ENCODE measurements at places on chromosomes 3 and 15. TPM values are rescaled to one million over a fixed set of nuclear protein-coding genes. Genes with fewer than 3 reads are reported as not detected.
A peak's percentile ranks its signal among the peaks of the same experiment; 100 is the strongest.

The FBXW12 gene
- total RNA-seq, result not detected

DNA sequence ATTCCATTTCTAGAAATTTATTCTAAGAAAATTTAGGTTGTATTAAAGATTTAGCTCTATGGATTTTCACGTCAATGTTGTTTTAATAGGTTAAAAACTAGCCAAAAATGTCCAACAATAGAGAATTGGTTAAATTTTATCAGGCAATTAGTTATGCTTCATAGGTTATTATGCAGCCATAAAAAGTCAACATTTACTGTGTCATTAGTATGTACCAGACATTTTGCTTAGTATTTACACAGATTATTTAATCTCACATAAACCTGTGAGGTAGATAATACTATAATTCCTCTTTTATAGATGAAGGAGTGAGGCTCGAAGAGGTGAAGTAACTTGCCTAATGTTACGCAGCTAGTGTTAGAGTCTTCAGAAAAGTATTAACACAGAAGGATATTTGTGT is 70.6 kb upstream of the LRRFIP2 start:
- DNase-seq, result no peak

DNA sequence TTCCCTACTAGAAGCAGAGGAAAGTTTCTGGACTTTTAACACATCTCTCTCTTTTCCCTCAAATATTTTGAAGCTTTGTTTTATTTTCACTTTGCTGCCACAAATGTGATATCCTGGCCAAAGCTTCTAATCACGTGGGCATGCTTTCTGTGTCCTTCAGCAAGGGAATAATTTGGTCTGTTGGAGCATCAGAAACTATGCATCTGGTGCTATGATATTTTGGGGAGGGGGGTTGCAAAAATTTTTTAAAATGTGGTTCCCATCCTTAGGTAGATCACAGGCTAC is 254.2 kb downstream of the GAP43 start:
- DNase-seq, result no peak

DNA sequence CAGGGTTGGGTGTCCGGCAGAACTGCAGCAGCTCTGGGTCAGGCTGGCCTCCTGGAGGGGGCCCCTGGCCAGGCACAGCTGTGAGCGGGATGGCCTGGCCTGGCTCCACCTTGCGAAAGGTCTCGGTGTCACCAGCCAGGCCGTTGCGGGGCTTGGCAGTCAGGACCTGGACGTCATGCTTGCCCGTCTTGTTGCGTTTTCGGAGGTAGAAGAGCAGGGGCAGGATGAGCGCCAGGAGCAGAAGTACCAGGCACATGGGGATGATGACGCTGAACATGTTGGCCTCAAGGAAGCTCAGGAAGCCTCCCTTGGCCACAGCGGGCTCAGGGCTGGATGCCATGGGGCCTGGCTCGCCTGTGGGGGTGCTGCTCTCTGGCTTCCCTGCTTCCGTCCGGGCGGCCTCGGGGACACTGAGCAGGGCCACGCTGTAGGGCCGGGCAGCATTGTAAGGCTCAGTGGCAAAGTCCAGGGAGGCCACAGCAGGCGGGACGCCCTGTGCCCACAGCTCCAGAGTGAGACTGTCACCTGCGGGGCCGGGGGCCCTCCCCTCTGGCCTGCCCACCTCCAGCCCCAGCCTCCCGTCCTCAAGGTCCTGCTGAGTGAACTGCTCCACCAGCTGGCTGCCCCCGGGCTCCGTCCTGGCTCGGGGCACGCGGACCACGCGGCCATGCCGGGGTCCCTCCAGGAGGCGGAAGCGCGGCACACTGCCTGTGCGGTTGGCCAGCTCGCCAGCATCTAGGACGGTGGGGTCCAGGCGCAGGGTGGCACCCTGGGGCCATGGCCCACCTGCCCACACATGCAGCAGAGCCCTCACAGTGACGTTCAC is 28.1 kb downstream of the SNX33 start:
- no peak for DNase-seq

The FES gene
- 41.8 TPM for total RNA-seq

- DNase-seq, result no peak
These were observed 10.8 kb downstream of the MBNL1 start for GRCh38 chr3:152279479-152279878.

The CXCR6 gene
- 0.42 TPM for total RNA-seq

DNA sequence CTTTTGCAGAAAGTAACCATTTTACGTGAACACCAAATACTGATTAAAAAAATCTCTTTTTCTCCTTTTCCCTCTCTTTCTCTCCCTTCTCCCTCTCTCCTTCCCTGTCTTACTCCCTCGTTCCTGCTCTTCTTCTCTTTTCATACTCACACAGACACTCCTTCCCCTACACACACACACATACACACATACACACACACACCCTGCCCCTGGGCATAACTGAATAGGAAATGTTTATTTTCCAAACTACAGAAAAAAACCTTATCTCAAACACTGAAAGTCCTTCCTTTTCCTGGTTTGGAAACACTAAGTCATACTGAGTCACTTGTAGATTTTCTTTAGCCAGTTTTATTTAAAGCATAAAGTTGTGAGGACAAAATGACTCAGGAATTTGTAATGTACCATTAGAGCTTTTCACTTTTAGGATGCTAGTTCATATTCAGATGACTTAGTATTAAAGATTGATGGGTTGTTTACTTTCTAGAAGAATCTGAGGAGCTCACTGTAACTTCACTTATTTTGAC is 62.4 kb downstream of the MBNL1 start:
- no peak for DNase-seq

DNA sequence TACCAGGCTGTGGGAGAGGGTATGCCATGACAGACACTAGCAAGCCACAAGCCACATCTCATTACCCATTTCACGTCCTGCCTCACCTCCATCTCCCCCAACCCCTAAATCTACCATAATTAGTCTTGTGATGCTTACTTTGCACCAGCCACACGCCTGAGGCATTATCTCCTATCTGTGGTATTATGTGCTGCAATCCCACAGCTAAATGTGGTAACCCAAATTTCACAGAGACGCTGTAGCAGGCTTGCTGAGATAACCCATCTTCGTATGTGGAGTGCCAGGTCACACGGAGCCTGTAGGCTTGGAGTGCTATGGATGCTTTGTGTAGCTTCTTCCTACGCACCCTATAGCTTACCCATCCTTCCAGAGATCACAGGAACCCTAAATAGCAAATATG is 256.7 kb upstream of the KCNH8 start:
- DNase-seq, result peak; percentile 28

The FOXB1 gene
- total RNA-seq, result not detected

The ATXN7 gene
- total RNA-seq, result 25.5 TPM

The NLGN1 gene
- total RNA-seq, result 11.5 TPM

The SRP14 gene
- 148 TPM for total RNA-seq

- no peak for DNase-seq
These were observed 149.6 kb upstream of the TLE3 start for GRCh38 chr15:70247281-70247680.

The CLEC3B gene
- total RNA-seq, result 136 TPM

DNA sequence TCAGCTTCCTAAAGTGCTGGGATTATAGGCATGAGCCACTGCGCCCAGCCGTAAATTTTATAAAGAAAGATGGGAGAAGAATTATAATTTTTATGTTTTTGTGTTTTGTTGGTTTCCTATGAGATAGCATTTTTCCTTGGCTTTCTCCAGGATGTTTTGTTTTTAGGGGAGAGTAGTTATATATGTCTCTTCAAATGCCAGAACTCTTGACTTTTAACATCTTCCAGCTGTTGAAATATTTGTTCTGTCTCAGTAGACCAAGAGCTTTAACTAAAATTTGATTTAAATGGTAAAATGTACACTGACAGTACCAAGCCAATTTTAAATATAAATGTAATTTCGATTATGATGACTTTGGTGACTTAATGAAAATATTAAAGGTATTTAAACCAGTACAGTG is 96.8 kb downstream of the DHX36 start:
- DNase-seq, result no peak

DNA sequence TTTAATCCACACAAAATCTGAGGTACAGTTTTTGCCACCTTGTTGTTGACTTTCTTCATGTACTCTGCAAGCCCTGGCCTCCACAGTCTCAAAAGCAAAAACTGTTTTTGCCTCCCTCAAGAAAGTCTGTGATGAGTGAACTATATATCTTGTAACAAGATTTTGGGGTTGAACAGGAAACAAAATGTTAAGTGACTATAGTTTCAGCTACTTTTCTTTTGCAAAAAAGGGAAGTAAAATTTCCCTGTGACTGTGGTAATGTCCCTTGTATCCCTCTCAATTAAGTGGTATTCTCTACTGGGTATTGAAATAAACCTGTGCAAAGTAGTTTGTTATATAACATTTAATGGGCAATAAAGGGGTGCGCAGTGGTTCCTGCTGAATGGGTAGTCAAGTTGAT is 21.3 kb upstream of the SCAANT1 start:
- no peak for DNase-seq

- DNase-seq, result peak; percentile 83
These were observed 8.9 kb upstream of the MAP3K13 start for GRCh38 chr3:185353823-185354614.

- DNase-seq, result peak; percentile 85
These were observed 43.5 kb upstream of the BDH1 start for GRCh38 chr3:197599089-197599765.

The OIP5 gene
- 0.56 TPM for total RNA-seq

- DNase-seq, result no peak
These were observed 217.7 kb upstream of the CGNL1 start for GRCh38 chr15:57158589-57158988.

GRCh38 chr3:155441026-155441425 is 147.5 kb upstream of the STRIT1 start:
- DNase-seq, result no peak

The PYGO1 gene
- total RNA-seq, result 15.4 TPM

The TTC23 gene
- 16.6 TPM for total RNA-seq

- no peak for DNase-seq
These were observed 60.5 kb upstream of the MME start for GRCh38 chr3:155019575-155019974.

- no peak for DNase-seq
These were observed 96.9 kb downstream of the ZPLD1 start for GRCh38 chr3:102531686-102532085.

The MUC20 gene
- 3.8 TPM for total RNA-seq

GRCh38 chr3:161602918-161603317 is 106.3 kb downstream of the OTOL1 start:
- no peak for DNase-seq

DNA sequence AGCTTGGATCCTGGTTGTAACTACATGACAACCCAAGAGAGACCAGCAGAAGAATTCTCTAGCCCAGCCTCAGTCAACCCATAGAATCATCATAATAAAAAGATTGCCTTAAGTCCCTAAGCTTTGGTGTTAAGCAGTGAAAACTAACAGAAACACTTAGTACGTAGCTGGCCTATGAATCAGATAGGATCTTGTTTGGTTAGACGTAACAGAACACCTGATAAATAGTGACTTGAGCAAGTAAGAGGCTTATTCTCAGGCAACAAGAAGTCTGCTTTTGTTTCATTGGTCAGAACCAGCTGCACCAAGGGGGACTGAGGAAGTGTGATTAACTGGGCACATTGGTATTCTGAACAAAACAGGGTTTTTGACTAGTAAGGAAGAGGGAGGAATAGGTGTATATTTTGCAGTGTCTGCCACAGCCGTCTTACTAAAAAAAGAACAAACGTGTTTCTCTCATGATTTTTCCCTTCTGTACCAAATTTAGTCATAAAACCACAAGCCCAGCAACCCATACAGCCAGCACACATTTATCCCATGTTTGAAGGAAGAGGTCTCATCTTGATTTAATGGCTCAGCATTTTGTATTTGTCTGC is 53.3 kb upstream of the GLCE start:
- DNase-seq, result no peak

DNA sequence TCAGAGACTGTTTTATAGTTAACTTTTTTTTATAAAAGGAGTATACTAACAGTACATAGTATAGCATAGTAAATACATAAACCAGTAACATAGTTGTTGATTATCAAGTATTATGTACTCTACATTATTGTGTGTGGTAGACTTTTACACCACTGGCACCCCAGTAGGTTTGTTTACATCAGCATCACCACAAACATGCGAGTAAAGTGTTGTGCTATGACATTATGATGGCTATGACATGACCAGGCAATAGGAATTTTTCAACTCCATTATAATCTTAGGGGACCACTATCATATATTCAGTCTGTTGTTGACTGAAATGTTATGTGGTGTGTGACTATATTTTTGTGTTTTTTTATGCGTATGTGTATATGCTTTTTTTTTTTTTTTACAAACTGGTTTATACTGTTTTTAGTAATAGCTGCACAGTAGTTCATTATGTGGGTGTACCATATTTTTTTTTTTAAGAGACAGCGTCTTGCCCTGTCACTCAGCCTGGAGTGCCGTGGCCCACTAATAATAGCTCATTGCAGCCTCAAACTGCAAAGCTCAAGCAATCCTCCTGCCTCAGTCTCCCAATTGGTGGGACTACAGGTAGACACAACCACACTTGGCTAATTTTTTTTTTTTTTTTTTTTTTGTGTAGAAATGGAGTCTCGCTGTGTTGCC is 1.9 kb downstream of the CAPN7 start:
- no peak for DNase-seq

DNA sequence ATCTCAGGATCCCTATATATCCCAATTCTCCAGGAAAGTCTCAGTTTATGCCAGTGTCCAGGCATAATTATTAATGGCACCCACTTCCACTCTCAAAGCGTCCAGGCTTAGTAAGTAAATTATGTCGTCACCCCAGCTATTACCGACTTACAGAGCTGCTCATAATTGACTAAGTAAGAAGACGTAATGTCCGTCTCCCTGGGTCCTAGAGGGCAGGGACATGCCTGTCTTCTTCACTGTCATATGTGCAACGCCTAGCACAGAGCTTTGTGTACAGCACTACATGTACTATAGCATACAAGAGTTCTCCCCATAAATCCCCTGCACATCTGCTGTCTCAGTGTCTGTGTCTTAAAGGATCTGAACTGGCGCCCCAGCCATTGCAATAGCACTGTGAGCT is 23.9 kb upstream of the HRH1 start:
- no peak for DNase-seq

GRCh38 chr3:21059404-21059803 is 691.6 kb downstream of the ZNF385D start:
- DNase-seq, result no peak

DNA sequence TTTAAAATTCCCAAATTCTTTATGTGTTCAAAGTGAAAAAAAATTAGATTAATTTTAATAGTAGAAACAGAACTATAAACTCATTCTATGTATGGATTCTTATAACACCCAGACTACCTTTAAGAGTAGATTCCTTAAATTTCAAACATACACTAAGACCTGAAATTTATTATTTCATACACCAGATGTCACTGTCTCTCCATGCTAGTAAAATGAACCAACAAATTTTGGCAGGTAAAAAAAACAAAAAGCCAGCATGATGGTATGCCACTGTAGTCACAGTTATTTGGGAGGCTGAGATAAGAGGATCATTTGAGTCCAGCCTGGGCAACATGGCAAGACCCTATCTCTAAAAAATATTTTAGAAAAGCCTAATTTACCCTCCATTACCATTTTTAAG is 461.3 kb upstream of the NAALADL2 start:
- no peak for DNase-seq

GRCh38 chr3:73624017-73624820 is 522 bp downstream of the PDZRN3 start:
- peak; percentile 86 for DNase-seq

The SCN11A gene
- 0.28 TPM for total RNA-seq

DNA sequence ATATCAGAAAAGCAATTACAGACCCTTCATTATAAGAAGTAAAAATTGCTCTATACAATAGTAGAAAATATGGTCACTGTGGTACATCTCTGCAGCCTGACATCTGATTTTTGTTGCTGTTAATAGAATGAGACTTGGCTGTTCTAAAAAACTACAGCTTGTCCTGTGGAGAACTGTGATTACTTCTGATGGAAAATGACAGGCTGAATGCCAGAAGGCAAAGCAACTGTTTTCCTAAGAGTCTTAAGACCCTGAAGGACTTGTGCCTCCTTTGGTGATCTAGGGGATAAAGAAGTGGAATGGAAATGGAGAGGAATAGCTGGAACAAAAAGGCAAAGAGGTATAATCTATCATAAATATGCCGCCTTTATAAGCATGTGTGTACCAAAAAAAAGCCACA is 314.8 kb downstream of the BCHE start:
- no peak for DNase-seq

All from posterior vena cava (tissue), 2 donors.